ENCODE measurements at places on chromosomes 11 and 22.
A peak's percentile ranks its signal among the peaks of the same experiment; 100 is the strongest.

GRCh38 chr22:35177811-35178210 is 79.5 kb upstream of the HMGXB4 start:
- no peak for DNase-seq

GRCh38 chr11:134350381-134350780 is 18.6 kb downstream of the GLB1L2 start:
- DNase-seq, result no peak

GRCh38 chr11:21461701-21462100 is 731.2 kb upstream of the ANO5 start:
- no peak for DNase-seq

DNA sequence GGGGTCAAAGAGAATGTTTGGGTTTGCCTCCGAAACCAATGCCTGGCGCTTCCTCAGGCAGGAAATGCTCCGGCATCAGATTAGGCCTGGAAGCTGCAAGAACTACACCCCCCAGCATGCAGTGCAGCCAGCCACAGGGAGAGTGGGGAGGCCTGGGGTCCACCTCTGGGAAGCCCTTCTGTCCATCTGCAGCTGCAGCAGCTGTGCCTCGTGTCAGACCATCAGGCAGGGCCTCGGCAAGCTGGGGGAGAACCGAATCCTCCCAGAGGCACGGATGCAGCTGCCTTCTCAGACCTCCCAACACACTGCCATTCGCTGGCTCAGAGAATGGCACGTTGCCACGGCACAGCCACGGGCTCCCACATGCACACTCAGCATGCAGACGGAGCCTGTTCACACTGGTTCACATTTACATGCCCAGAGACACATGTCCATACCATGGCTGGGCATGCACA is 57.4 kb downstream of the NECTIN1 start:
- DNase-seq, result no peak

DNA sequence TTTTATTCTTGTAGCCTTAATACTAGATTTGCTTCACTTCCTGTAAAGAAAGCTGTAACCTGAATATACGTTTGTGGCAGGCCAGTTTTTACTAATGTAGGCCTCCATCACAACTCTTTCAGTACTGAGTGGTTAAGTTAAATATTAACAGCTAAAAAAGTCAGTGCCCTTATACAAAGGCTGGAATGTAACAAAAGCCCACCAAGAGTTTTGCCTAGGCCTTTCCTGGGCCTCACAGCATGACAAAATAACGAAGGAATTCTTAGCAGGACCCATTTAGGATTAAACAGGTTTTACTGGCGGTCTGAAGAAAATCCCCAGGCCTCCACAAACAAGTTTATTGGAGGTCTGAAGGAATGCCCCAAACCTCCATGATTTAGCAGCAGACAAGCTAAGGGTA is 43.7 kb downstream of the PIWIL3 start:
- DNase-seq, result no peak

GRCh38 chr11:11250470-11250869 is 102.6 kb downstream of the CSNK2A3 start:
- DNase-seq, result peak; percentile 25

DNA sequence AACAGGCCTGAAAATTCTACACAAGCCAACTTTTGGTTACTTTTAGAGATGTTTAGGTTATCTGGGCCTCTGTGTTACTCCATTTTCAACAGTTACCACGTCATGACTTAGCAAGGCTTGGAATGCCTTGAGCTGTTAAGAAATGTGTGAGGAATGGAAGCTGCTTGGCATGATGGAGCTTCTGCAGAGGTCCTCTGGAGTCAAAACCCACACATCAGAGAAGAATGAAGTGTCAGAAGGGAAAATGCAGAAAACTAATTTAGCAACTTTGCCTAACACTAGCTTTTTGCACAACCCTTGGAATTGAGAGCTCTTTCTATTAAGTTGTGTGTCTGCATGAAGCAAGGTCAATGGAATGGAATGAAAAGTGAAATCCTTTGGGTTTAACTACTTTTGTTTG is 27.4 kb downstream of the FAT3 start:
- DNase-seq, result no peak
